ENCODE measurements at places on chromosomes 12 and 14.

GRCh38 chr14:70050136-70050535, 138.6 kb downstream of the SLC8A3 start:
- DNase-seq, result no peak

- no peak for DNase-seq
These were observed 506.8 kb downstream of the LRFN5 start for GRCh38 chr14:42113358-42114069.

- DNase-seq, result no peak
These were observed 11.2 kb upstream of the DAAM1 start for GRCh38 chr14:59177262-59177661.

DNA sequence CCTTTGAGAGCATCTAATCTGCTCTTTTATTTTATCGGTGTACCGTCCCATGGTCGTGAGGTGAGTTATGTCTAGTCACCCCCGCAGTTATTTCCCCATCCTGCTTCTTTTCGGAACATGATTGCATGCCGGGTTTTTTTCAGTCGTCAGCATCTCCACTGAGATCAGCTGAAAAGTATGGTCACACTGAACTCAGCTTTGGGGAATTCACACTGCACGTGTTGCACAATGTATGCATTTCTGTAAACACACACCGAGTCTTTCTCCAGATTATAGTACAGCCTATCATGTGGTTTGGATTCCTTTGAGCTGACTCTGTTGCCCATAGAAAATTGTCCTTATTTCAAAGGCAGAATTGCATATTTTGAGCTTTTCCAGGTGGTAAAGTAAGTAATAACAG, 24.6 kb downstream of the PLXNC1 start:
- no peak for DNase-seq

GRCh38 chr12:45217846-45218245, 2.0 kb downstream of the ANO6 start:
- DNase-seq, result no peak

DNA sequence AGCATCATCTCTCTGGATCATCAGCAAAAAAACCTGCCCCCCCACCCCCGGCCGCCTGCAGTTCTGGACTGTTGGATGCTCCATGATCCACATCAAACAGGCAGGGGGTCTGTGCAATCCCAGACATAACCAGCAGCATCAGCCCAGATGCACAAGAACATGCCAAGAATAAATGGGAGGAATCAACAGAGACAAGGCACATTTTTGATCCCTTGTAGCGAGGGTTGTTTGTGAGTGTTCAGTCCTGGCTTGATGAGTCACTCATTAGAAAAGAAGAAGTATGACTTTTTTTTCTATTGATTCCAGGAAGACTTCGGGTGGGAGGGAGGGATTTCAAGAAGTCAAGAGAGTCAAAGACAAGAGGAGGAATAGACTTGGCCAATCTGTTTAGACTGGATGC, 244.2 kb downstream of the KSR2 start:
- DNase-seq, result no peak

- no peak for DNase-seq
These were observed 4.5 kb downstream of the C1QL4 start for GRCh38 chr12:49332441-49332861.

DNA sequence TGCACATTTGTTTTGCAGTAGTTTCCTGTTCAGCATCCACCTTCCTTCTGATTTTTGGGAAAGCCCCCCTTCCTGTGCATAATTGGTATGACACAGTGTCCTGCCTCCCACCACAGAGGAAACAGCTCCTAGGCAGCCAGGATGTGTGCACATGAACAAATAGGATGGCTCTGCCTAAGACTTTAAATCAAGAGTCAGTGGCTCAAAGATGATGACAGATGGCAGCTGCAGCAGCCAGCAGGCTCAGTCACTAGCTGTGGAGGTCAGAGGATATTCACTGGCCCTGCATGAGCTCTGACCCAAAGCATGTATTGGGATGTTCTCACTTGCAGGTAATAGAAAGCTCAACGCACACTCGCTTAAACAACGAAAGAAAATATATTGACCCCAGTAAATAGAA, 90.3 kb downstream of the KCNK10 start:
- DNase-seq, result no peak

DNA sequence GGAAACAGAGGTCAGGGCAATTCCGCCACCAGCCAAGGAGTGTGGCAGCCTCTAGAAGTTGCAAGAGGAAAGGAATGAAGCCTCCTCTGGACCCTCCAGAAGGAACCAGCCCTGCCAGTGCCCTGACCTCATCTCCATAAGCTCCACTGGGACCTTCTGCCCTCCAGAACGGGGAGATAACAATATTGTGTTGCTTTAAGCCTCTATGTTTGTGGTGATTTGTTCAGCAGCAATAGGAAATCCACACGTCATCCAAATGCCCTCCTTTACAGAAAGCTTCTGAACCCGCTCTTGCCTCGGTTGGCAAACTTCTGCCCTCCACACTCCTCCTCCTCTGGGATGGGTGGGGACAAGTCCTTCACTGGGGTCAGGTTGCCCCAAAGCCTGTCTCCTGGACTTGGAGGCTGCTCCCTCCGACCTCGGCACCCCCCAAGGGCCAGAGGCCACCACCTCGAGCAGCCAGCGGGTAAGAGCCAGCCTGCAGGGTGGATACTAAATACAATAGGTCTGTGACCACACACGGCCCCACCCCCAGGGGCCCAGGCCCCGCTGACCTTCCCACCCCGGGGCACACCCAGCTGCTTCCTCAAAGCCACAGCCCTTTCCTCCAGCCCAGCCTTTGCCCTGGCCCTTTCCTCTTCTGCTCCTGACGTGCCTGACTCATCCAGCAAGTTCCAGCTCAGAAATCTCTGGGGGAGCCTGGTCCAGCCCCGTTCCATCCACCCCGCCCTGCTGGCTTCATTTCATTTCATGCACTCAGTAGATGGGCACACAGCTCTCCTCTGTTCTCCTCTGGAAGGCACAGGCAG, 58.7 kb upstream of the NCOR2 start:
- DNase-seq, result no peak

DNA sequence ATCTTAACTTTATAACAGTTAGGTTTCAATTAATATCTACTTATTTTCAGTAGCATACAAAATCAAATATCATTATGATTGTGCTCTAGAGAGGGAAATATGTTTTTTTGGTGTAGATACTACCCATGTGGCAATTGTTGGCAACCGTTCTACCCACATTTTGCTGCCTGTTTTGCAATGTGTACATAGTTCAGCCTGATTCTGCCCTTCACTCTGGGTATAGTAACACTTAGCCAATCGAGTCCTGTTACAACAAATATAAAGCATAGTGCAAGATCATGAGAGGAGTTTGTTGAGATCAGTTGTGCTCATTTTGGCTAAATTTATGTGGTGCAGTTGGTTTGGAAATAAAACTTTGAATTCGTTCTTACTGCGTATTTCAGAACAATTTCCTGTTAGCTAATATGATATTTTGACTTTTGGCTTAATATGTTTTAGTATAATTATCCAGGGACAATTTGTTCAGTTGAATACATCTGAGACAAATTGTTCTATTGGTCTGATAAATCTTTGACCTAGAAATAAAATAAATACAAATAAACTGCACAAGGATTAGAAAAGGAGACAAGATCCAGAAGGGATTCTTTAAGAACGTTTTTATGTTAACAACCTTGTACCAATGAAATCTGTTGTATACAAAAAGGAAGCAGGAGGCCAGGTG, 76.9 kb downstream of the ATF7IP start:
- DNase-seq, result no peak

DNA sequence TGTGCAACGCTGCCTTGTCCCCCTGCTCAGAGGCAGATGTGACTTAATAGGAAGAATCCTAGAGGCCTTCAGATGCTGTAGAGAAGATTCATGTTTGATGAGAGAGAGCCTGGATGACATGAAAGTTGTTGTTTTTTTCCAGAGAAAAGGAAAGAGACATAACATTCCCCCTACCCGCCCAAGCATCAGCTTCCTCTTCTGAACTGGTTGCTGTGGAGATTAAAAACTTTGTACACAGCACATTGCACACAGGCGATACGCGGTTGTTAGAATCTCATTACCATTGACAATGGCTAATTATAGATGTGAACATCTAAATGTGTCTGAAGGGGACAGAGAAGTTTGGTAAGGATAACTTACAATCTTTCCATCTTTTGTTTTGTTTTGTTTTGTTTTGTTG, 13.6 kb upstream of the ETFBKMT start:
- no peak for DNase-seq

DNA sequence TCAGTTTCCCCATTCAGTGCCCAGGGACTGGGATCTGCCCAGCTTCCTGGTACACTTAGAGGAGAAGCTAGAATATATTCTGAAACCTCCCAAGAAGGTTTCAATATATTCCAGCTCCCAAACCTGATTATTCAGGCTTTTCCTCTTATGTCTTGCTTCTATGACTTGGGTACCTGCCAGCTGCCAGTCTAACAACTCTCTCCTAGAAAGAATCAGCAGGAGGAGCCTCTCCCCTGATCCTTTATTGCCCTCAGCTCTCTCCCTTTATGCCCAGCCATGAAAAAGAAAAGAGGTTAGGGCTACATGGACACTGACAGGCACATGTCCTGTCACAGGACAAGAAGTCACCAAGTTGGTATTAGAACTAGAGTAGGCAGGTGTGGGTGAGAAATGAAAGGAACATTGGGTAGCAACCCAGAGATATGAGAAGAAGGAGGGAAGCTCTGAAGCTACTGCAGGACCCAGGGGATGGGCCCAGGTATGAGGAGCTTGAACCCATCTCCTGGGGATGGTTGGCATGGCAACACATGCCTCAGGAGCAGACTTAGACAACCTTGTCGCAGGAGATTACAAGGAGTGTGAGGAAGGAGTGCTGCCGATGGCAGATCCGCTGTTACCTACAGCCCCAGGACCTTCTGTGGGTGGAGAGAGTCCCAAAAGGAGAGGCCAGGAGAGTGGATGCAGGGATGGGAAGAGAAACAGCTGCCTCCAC, 2.0 kb upstream of the CACNB3 start:
- no peak for DNase-seq

- no peak for DNase-seq
These were observed 110.0 kb upstream of the RESF1 start for GRCh38 chr12:31849090-31849687.

DNA sequence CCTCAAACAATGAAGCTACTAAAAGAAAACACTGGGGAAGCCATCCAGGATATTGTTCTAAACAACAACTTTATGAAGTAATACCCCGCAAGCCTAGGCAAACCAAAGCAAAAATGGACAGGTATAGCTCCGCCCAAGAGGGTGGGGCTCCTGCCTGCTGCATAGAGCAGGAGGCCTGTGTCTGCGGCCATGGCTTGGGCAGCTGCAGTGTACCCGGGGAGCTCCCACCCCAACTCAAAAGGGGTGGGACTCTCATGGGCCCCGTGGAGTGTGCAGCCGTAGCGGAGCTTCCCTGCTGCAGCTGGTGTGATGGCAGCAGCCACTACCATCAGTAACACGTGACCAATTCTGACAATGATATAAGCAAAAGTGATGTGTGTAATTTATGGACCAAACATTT, 264.2 kb upstream of the KITLG start:
- DNase-seq, result no peak

DNA sequence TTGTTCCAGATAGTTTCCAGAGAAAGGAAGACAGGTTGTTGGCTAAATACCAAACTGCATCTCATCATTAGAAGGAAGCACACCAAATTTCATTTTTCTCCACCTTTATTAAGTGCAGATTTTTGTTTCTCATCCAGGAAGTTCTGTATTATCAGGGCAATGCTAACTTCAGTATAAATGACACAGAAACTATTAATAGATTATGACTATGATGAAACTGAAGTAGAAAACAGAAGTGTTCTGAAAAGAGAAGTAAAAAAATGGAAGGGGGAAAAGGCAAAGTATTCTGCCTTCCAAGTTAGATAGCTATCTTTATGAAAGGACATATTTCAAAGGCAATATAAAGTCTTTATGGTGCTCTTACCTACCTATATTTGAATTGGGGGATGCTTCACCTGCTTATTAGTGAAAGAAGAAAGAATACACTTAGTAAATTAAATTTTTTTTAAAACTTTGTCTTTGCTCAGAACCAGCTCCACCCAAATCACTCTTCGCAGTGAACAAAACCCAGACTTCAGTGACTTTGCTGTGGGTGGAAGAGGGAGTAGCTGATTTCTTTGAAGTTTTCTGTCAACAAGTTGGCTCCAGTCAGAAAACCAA, 223.9 kb downstream of the PTPRO start:
- peak; percentile 44 for DNase-seq

- no peak for DNase-seq
These were observed 304.7 kb upstream of the SYT1 start for GRCh38 chr12:78559886-78560285.

DNA sequence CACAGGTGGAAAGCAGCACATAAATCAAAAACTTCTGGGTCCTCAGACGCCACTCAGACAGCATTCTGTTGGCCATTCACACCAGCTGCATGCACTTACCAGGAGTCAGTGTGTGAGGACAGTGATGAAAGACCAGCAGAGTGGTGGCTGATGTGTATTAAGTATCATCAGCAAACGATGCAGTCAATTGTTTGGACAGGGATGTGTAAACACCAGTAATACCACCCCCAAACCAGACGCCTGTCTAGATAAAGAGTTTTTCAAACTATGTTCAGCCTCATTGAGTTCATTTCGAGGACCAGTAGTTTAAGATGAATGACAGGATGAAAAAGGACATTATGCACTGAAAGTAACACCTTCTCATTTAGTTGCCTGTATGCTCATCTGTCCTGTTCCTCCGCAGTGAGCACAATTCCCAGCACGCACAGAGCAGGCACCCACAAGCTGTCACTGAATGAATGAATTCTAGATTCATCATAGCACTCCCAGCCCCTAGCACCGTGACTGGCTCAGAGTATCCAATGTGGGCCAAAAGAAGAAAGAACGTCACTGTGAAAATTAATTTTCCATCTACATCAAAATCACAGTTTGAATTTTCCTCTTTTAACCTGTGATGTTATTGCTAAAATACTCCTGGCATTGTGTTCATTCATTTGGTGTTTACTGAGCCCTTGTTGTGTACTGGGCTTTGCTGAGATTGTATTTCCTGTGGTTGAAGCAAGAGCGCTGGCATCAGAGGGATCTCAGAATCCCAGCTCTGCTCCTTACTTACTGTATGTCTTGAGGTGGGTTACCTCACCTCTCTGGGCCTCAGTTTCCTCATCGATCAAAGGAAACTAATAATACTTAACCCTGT, 124.8 kb upstream of the NOS1 start:
- no peak for DNase-seq

DNA sequence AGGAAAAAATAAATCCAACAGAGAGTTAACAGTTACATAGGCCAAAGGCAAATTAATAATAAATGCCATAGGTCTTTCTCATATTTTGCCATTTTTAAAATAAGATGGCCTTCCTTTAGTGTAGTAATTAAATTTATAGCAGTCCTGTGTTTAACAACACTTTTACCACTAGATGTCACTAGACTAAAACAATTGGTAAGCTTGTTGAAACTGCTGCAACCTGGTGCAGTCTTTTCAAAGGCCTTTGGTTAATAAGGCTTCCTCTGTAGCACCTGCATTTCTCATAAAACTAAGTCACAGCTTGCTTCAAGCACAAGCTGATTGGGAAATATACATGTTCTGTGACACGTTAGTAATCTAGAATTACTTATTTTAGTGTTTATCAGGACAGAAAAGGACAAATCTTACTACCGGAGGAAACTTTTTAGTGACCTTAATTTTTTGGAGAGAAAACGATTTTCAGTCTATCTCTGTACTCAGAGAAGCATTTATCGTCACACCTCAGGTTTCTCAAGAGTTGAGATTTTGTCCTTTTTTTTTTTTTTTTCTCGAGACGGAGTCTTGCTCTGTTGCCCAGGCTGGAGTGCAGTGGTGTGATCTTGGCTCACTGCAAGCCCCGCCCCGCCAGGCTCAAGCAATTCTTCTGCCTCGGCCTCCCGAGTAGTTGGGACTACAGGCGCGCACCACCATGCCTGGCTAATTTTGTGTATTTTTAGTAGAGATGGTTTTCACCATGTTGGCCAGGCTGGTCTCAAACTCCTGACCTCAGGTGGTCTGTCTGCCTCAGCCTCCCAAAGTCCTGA, 20.0 kb downstream of the BORCS5 start:
- DNase-seq, result no peak

- no peak for DNase-seq
These were observed 471.8 kb downstream of the TMEM117 start for GRCh38 chr12:44307506-44308168.

All from CD8-positive, alpha-beta memory T cell (primary cell).